ENCODE measurements at places on chromosomes 1 and 21.
A peak's percentile ranks its signal among the peaks of the same experiment; 100 is the strongest.

DNA sequence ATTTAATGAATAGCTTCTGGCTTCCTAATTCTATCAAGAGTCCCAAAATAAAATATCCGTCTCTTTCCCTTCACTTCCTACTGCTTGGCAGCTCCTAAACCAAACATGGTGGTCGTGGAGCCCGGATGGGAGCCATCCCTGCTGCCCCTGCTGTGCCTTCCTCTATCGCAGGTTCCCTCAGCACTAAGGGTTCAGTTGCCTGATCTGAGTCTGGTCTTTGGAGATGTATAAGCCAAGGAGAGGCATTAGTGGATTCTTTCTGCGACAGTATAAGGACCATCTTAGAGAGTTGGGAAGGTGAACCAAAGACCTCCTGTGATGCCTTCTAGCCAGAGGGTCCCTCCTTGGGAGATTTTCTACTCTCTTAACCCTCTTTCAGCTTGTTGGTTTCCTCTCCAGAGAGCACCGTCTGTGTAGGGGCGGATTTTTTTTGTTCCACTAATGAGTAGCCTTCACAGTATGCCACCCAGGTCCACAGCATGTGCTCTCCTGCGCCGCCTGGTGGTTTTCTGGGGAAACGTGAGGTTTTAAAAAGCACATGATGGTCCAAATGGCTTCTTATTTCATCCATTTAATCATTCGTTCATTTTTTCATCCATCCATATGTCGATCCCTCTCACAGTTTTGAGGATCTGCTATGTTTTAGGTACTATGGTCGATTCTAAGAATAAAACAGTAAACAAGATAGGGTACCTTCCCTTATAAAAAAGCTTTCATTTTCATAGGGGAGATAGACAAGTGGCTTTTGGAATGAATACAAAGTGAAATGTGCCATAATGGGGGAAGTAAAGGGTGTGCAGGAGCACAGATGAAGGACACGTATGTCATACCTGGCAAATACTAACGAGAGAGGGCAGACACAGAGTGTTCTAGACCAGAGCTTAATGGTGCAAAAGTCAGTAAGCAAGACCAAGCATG, 71.0 kb downstream of the NFASC start:
- peak; percentile 83 for DNase-seq

DNA sequence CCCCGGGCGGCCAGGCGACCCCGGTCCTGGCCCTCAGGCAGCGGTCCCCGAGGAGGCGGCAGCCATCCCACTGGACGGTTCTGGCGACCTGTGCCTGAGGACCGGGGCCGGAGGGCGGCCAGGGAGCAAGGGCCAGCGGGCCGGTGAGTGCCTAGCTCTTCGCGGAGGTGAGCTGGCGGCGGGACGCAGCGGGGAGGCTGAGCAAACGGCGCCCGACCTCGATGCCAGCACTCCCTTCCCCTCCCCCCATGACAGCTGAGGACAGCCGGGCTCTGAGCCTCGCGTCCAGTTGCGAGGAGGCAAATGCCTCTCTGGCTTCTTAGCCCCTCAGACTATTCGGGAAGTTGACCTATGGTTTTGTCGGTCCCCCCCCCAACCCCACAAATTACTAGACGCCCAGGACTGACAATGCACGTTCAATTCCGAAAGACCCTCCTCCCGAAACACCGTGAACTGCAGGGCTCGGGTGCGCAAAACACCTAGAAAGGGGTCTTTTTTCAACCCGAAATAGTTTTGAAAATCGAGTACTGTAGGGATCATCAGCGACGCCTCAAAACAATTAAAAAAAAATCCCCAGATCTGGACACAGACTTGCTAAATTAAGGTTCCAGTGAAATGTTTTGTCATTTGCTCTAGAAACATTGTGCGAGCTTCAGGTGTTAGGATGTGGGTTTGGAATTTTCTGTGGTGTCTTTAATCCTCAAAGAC, 8.3 kb downstream of the CDKN2C start:
- peak; percentile 94 for DNase-seq

DNA sequence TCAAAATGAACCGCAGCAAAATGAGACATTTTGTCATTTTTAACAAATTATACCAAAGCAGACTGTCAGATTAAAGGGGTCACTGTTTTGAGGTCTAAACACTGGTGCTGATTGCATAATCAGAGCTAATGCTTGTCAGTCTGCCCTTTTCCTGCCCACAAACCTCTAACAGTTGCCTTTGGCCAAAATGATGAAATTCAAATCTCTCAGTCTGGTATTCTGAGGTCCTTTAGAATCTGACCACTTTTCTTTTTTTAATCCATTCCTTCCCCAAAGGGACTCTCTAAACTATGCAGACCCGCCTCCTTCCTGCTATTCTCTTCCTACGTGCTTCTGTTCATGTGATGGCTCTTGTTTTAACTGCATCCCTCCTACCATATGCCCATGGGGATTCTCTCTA, 145.2 kb upstream of the SPATA6 start:
- no peak for DNase-seq

GRCh38 chr1:210598135-210598652, 269.5 kb downstream of the HHAT start:
- no peak for DNase-seq

- peak; percentile 52 for DNase-seq
These were observed 33.6 kb downstream of the SLC2A1 start for GRCh38 chr1:42924851-42925760.

DNA sequence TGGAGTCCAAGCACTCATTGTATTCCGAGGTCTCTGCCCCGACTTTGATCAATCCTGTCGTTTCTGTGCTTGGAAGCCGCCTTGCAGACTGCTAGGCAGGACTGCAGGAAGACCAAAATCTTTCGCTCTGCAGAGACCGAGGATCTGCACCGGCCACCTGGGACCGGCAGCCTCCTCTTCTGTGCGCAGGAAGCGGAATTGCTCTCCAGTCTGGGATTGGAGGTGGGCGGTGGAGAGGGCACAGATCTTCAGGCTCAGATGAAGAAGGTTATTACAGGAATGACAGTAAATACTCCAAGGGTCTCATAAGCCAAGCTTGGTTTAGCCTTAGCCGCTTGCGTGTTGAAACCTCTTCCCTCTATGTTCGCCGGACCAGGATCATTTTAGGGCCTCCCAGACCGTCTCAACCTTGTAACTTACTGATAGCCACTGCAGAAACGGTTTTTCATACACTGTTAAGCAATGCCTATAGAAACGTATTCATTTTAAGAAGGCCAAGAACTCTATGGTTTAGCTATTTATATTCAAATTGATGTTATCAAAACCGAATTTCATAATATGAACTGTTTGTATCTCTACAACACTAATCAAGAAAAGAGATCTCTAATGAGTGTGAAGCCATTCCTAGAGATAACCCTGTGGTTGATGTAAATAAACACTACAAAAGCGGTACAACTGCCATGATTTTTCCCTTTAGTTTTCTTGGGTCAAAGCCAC, 1.1 kb downstream of the MIA3 start:
- peak; percentile 17 for DNase-seq

DNA sequence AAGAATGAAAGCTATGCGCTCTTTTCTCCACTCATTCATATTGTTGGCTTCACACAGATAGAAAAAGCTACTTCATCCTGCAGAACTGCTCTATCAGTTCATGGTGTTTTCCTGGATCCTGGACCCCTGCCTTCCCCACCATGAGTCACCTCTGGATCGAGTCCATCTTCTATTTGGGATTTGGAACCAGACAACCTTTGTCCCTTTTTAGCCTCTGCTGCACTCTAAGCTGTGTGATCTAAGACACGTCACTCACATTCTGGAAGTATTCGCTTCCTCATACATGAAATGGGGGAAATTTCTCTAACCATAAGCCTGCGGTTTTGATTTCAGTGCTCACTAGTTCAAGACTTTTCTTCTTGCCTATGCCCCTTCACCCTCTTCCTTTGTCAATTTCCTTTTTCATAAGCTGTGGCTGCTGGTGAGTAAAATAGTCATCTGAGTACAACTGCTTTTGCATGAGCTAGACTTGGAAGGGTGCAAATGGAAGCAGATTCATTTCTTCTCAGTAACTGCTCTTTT, 14.1 kb upstream of the DEGS1 start:
- DNase-seq, result no peak

DNA sequence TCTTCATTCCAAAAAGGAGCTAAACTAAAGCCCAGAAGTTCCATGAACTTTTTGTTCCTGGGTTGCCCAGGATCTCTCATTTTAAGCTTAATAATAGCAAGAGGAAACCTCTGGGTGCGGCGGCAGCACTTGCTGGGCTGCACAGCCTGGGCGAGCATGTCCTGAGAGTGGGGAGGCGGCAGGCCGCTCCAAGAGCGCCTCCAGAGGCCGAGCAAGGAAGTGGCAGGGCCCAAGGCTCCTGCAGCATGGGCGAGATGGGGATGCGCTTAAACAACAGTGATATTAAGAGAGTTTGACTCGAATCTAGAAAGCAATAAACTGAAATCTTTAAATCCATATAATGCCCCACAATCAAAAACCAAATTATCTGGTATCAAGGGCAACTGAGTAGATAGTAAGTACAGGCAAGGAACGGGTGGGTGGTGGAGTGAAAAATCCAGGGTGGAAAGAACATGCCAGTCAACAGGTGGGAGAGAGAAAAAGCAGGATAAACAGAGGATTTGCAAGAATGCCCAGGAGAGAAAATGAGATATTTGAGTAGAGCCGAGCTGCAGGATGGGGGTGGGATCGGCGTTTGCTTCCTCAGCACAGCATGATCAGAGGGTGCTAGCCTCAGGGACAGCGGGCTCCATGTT, 14.1 kb upstream of the TNR start:
- no peak for DNase-seq

DNA sequence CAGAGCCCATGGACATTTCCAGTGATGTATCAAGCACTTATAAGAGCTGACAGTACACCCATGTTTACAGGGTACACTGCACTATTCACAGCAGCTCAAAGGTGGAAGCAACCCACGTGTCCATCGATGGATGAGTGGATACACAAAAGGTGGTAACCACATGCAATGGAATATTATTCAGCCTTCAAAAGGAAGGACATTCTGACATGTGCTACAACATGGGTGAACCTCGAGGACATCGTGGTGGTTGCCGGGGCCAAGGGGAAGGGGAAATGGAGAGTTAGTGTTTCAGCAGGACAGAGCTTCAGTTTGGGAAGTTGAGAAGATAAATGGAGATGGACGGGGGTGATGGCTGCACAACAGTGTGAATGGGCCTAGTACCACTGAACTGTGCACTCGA, 9.1 kb downstream of the AGT start:
- DNase-seq, result no peak

- no peak for DNase-seq
These were observed 44.9 kb downstream of the TRAF5 start for GRCh38 chr1:211371406-211372105.

DNA sequence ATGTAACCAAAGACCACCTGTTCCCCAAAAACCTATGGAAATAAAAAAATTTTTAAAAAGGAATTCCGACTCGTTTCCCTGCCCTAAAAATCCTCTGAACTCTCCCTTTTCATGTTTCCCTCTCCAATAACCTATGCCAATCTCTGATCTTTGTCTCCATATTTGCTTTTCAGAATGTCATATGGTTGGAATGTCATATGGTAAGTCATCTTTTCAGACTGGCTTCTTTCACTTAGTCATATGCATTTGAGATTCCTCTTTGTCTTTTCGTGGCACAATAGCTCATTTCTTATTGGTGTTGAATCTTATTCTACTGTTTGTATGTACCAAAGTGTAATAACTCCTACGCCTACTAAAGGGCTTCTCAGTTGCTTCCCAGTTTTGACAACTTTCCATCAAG, 117.5 kb downstream of the BACH1 start:
- no peak for DNase-seq

DNA sequence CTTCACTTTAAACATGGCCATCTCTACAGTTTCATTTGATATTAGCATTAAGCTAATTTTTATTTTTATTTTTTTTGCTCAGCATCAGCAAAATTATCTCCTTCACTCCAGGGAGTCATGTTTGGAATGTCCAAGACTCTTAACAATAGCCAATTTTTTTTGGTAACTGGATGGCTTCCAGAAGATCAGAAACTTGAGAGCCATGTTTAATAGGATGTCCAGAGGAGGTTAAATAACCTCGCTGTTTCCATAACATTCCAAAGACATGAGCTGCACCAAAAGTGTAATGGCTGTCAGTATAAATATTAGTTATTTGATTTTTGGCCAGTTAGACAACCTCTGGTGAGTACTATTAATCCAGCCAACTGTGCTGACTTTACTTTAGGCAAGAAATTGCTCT, 80.7 kb downstream of the DNTTIP2 start:
- no peak for DNase-seq

DNA sequence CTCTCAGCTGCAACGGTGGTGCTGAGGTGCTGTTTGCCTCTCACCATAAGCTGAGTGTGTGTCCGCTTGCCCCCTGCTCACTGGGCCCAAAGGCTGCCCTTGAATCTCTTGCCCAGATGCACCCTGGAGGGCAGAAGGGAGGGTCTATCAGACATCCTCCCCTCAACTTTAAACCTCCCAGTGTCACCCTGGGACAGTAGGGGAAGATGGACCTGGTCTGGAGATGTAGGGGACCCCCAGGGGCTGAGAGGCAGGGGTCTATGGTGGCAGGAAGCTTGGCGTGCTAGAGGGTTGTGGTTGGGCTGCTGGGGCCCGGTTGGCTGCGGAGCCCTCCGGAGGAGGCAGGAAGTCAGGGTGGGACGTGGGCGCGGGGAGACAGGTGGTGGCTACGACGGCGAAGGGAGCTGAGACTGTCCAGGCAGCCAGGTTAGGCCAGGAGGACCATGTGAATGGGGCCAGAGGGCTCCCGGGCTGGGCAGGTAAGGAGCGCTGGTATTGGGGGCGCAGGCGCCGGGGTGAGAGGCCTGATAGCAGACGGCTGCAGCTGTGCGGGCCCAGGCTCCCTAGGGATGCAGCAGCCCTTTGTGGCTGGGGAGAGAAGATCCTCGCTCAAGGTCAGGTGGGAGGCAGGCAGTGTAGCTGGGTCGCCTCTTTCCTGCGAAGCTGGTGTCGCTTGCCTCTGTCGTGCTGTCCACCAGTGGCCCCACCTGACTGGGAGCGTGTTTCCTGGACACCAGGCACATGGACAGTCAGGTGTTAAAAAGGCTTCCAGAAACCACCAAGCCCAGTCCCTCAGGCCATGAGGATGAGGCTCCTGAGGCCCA, at the start of gene LCK:
Gene LCK (plus strand): TSS at position 373 of the 824 bp plus-strand sequence. CDS start 23,065 bp downstream, outside the sequence.
- DNase-seq, result no peak

GRCh38 chr1:85816606-85817005, 108.4 kb upstream of the ZNHIT6 start:
- DNase-seq, result no peak

GRCh38 chr1:207935166-207935583, 24.2 kb upstream of the CD34 start:
- no peak for DNase-seq

DNA sequence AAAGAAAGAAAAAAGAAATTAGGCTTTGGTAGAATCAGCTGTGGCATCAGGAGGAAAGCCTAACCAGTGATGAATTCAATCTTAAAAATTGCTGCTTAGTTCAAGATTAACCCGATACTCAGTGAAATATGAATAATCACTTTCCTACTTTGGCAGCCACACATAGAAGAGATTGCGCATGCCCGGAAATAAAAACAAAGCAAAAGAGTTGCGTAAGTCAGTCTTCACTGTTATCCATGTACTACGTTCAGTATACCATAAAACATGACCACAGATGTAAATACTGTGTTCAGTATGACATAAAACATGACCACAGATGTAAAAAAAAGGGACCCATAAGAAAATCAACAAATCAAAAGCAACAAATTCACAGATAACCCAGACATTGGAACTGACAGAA, 19.2 kb downstream of the CD1D start:
- no peak for DNase-seq

GRCh38 chr1:224430511-224431113, 4.0 kb downstream of the WDR26 start:
- no peak for DNase-seq

Data from NCI-H2081 (cell line).